ENCODE measurements at places on chromosomes 7 and 10.

GRCh38 chr10:75223507-75223906 is 12.2 kb downstream of the COMTD1 start:
- no peak for DNase-seq

DNA sequence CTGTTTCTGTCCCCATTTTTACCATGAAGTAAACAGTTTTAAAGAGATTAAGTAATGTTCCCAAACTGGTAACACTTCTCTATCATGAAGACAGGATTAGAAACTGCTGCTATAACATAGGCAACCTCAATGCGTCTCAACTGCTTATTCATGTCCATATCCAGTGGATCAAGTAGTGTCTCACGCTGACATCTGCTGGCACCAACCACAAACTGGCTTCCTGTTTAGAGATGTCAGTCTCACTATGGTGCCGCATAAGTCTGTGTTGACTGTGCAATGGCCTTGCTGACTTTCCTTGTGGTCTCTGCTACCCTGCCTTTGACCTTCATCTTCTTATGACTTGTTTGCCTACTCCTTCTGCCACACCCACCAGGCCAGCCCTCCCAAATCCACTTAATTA is 369.6 kb upstream of the DPP6 start:
- no peak for DNase-seq

GRCh38 chr7:94022550-94022949 is 18.4 kb upstream of the BET1 start:
- DNase-seq: no peak

GRCh38 chr10:123021517-123021916 is 12.7 kb downstream of the ACADSB start:
- DNase-seq: no peak

Measured in CD4-positive, alpha-beta T cell treated with Interleukin-4 for 4 hours (primary cell).